ENCODE measurements at places on chromosomes 16 and 17.

DNA sequence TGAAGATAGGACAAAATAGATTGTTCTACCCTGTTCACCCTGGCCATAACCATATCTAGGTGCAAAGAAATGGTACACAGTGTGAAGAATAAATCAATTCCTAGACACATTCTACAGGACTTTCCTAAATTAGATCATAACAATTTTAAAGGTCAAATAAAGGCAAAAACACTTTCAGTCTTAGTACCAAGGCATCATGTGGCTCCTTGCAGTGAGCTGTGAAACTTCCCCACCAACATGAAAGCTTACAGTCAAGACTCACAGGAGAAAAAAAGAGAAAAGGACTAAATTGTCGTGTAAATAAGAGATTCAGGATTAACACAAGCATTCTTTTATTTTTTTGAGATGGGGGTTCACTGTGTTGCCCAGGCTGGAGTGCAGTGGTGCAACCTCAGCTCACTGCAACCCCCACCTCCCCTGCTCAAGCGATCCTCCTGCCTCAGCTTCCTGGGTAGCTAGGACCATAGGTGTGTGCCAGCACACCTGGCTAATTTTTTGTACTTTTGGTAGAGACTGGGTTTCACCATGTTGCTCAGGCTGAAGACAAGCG is 14.2 kb downstream of the NSMCE1 start:
- no peak for DNase-seq

DNA sequence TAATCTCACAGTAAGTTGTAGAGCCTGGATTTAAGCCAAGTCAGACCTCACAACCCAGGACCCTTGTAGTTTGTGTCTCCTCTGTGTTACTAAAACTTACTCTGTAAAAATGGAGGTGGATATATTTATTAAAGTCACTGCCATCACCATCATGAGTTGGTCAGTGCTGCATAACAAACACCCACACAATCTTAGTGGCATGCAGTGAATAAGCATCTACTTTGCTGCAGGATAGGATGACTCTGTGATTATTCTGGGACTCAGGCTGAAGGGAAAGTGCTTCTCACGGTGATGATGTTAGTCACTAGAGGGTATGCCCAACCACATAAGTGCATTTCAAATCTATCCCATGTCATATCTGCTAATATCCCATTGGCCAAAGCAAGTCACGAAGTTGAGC is 398.7 kb downstream of the XYLT1 start:
- DNase-seq: no peak

- peak; percentile 75 for DNase-seq
Observed at GRCh38 chr16:67517661-67518423, 10.8 kb upstream of the RIPOR1 start.

- no peak for DNase-seq
Observed at GRCh38 chr17:28735242-28735722, 6.7 kb downstream of the NEK8 start.

DNA sequence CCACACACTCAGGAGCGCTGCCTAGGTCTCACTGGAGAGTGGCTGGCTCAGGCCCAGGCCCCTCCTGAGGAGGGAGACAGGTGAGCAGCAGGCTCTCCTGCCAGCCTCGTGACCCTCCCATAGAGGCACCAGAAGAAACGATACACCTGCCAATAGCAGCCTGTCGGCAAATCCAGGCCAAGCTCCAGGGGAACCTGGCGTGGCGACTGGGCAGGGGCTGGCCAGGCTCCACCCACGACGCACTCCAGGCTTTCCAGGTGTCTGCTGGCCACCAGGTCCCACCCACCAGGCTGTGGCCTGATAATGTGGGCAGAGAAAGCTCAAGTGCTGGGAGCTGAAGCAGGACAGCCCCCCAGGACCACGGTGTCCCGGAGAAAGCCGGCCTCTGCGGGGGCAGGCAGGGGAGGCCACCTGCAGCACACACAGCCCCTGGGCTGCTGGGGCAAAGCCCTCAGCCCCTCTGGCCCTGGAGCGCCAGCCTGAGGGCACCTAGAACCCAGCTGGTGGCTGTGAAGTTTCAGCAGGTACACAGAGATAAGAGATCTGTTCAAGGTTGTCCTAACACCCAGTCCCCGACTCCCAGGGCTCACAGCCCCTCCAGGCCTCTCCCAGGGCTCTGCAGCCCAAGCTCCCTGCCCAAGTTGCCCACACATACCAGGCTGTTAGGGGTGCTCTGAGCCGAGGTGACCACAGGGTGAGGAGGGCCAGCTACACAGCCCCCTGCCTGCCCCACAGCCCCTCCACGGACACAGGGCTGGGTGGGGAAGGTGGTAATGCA is 2.4 kb downstream of the PGAP6 start:
- DNase-seq: no peak

DNA sequence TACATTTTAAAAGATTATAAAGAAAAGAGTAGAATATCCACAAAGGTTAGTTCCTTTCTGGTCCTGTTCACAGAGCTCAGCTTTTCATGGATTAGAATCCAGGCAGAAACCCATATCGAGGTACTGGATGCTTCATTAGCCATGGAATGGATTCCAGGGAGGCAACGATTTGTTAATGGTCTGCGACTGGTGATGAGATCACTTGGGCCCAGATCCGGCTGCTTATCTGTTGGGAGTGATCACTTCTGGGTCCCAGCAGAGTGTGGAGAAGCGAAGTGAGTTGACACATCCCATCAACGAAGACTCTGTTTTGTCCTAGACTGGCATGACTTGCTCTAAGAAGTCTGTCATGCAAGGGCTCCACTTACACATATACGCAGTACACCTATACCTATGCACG is 165.8 kb downstream of the MAF start:
- no peak for DNase-seq

DNA sequence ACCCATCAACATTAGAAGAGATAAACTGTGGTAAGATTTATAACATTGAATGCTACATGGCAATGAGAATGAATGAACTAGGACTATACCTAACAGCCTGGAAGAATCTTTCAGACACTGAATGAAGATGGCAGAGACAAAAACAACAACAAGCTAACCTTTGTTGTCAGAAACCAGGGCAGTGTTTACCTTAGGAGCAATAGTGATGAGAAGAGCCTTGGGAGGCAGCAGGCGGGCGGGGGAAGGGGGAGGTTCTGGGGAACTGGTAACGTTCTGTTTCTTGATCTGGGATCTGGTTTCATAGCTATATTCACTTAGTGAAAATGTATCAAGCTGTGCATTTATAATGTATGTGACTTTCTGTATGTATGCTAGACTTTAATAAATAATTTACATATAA is 139.0 kb upstream of the TNRC6C start:
- DNase-seq: no peak

GRCh38 chr16:15559176-15559575 is 83.8 kb downstream of the MARF1 start:
- no peak for DNase-seq

DNA sequence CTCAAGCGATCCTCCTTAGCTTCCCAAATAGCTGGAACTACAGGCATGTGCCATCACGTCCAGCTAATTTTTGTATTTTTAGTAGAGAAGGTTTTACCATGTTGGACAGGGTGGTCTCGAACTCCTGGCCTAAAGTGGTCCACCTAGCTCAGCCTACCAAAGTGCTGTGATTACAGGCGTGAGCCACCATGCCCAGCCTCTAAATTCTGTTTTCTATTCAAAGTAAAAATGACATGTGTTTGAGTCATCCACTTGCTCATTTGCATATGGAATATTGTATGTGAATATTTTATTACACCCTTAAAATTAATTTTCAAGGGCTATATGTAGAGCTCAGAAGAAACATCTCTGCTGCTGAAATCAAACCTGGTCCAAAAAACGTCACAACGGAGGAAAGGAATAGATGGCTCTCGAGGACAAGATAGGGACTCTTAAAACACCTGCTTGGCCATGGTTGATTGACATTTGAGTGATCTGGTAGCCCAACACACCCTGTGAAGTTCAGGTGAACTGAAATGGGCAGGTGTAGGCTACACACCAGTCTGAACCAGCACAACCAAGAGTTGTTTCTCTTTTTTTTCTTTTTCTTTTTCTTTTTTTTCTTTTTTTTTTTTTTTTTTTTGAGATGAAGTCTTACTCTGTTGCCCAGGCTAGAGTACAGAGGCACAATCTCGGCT is 51.1 kb downstream of the SF3B3 start:
- DNase-seq: no peak

DNA sequence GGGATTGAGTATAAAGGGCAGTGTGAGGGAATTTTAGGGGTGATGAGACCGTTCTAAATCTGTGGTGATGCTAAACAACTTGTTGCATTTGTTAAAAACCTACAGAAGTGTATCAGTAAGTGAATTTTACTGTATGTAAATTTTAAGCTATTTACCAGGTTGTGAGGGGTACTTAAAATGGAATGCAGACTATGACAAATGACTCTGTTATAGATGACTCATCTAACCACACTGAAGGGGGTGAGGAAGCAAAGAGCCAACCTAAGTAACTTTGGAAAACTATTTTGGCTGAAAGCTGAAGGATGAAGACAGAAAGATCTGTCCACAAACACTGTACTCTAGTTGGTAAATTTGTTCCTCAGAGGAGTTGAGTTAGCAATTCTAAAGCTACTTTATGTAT is 5.3 kb upstream of the MKS1 start:
- no peak for DNase-seq

- no peak for DNase-seq
Observed at GRCh38 chr16:46568472-46569230, 52.5 kb downstream of the SHCBP1 start.

- peak; percentile 39 for DNase-seq
Observed at GRCh38 chr17:7884581-7885366, 3.8 kb upstream of the CHD3 start.

DNA sequence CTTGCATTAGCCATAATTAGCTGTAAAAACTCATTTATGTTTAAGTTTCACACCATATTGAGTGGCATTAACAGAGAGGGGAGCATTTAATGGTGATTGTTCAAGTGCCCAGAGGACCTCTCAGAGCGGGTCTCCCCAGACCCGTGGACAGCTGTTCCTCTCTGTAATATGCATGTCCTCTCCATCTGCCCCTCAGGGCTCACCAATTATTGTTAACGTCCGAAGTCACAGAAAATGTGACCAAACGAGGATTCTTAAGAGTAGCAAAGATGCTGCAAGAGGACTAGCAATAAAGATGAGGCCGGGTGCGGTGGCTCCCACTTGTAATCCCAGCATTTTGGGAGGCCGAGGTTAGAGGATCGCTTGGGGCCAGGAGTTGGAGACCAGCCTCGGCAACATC is 130.2 kb downstream of the CPPED1 start:
- no peak for DNase-seq

- no peak for DNase-seq
Observed at GRCh38 chr16:19701091-19701490, 16.9 kb downstream of the KNOP1 start.

DNA sequence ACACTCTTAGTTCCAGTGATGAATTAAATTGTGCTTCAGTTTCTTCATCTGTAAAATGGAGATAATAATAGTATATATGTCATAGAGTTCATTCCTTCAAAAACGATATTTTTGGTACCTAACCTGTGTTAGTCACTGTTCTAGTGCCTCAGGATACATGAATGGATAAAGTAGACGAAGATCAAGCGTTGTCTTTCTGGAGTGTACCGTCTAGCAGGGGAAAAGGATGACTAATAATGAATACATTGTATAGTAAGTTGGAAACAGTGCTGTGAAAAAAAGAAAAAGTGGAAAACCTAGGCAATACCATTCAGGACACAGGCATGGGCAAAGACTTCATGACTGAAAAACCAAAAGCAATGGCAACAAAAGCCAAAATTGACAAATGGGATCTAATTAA is 8.6 kb downstream of the KRT10 start:
- no peak for DNase-seq

DNA sequence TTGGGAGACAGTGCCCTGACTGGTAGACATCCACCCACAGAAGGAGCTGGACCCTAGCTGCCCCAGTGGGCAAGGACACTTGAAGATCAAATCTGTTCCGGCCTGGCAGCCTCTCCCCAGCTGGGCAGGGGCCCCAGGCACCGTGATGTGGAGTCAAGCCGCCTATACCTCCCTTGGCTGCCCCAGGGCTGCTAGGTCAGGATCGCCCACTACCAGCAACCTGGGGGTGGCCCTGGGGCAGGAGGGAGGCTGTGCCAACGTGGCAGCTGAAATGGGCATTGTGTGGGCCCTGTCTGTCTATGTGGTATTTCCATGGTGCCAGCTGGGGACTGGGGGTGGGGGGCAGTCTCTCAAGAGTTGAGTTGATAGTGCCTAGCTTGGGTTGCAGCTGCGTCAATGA is 941 bp downstream of the PDK2 start:
- no peak for DNase-seq

DNA sequence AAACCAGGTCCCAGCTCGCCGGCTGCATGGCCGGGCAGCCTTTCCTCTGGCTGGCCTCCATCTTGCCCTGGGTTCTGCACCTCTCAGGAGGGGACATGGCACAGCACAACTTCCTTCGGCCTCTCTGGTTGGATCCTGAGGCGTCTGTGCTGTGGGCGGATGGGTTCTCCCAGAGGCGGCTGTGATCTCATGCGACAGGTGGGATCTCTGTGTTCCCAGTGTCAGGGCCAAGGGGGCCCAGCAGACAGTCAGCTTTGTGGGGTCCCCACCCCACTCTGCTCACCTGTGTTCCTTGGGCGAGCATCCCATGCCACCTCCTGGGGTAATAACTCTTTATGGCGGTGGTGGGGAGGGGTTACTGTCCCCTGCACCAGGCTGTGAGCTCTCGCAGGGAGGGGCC is 35.8 kb downstream of the FA2H start:
- no peak for DNase-seq

- DNase-seq: no peak
Observed at GRCh38 chr17:56798916-56799315, 34.8 kb downstream of the C17orf67 start.

DNA sequence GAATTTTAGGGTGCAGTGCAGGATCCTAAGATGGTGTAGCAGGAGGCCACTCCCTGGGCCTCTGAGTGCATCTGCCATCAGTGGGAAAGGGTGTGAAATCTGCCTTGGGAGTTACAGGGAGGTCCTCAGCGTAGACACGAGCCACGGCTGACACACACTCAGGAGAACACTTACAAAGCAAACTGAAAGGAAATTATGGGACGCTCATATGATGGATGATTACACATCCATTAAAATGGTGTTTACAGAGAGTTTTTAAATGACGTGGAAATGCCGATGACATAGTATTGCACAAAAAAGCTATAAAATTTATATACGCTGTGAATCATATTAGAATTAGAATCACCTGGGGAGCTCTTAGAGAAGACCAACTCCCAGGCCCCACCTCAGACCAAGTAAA is 175.2 kb downstream of the CCDC182 start:
- DNase-seq: no peak

DNA sequence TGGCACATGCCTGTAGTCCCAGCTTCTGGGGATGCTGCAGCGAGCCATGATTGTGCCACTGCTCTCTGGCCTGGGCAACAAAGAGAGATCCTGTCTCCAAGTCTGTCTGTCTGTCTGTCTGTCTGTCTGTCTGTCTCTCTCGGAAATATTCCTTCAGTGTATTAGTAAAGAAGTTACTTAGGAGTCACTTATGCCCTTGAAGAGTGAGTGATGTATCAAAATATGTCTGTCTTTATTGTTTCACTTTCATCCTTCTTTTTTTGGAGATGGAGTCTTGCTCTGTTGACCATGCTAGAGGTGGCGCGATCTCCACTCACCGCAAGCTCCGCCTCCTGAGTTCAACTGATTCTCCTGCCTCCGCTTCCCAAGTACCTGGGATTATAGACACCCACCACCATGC is 410.5 kb downstream of the WWOX start:
- no peak for DNase-seq

Data from CD4-positive, alpha-beta T cell treated with Interleukin-15 for 1 hour (primary cell).